ENCODE measurements at places on chromosomes 16 and 17. TPM values are rescaled to one million over a fixed set of nuclear protein-coding genes. Genes with fewer than 3 reads are reported as not detected.

DNA sequence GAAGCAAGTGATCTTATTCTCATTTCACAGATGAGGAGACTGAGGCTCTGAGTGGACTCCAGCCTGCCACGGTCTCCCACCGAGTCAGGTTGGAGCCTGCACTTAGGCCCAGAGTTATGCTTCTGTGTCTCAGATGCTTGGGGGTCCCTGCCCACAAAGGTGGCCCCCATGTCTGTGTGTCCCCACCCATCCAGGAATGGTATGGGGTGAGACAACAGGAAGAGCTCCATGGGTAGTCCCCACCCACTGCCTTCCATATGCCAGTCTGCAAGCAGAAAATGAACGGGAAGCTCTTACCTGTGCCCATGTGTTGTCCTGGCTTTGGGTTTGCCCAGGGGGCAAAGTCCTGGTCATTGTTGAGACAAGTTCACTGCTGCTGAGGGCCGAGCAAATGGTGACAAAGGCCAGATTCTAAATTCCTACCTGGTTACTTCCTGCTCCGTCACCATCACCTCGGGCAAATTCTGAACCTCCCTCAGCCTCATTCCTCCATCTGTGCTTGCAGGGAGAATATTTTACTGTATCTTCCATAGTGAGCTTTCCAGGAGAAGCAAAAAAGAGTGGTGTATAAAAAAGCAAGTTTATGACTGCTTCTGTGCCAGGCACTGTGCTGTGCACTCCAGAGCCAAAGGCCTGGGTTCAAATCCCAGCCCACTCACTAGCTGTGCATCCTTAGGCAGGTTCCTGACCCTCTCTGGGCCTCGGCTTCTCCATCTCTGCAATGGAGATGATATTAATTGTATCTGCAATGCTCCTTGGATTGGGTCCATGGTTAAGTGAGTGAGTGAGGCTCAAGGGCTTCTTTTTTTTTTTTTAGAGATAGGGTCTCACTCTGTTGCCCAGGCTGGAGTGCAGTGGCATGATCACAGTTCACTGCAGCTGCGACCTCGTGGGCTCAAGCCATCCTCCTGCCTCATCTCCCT lies 9.3 kb downstream of the IL4R start:
- DNase-seq, result no peak

DNA sequence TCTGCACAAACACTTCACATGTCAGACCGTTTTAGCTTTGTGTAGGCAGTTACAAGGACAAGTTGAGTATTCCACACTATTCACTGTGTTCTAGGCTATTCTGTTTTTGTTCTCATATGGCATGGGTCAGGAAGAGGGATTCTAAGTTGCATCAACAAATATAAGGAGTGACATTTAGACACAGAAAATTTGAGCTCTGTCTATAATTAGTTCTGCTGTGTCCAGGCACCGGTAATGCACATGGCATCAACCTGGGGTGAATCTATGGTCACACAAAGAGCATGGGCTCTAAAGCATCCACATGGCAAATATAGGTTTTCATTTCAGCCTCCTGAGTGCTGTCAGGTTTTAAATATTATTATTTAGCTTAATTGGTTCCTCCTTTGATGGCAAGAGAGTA lies 130.4 kb upstream of the PMFBP1 start:
- DNase-seq, result no peak

FKBP10 gene
- 84.5 TPM for total RNA-seq

HOXB6 gene
- total RNA-seq, result not detected

MYH3 gene
- 9,382 TPM for total RNA-seq

GRCh38 chr16:68131813-68132706 lies 46.9 kb downstream of the NFATC3 start:
- no peak for DNase-seq

- DNase-seq, result no peak
These were observed 1.3 kb downstream of the PSMD12 start for GRCh38 chr17:67364847-67365737.

KRT9 gene
- total RNA-seq, result not detected

GRCh38 chr16:53913099-53913870 lies 209.3 kb downstream of the FTO start:
- DNase-seq, result no peak

- DNase-seq, result no peak
These were observed 70.5 kb upstream of the CHMP6 start for GRCh38 chr17:80921159-80921558.

PSMD7 gene
- total RNA-seq, result 120 TPM

- DNase-seq, result no peak
These were observed 238.4 kb downstream of the SHISA9 start for GRCh38 chr16:13139661-13140241.

RRAD gene
- 23.3 TPM for total RNA-seq

CDYL2 gene
- total RNA-seq, result 2.4 TPM

DNA sequence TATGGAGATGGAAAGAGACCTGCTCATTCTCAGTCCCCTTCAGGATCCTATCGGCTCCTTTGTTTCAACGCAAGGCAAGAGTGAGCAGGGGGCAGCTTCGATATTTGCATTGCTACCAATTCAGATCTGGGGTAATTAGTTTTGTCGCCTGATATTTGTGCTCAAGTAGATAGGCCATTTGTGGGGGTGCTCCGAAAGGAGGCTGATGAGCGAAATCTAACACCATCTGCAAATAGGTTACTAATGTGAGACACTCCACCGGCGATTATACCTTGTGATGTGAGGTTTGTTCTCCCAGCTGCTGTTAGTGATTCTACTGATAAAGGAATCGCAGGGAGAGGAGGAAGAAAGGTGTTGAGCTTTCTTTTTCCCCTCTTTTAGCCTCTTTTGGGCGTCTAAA lies 31.5 kb downstream of the WSCD1 start:
- DNase-seq, result no peak

ZNF267 gene
- total RNA-seq, result 12.4 TPM

GRCh38 chr16:57951204-57951960 lies 19.5 kb downstream of the CNGB1 start:
- DNase-seq, result no peak

GRCh38 chr16:85869785-85870558 lies 29.0 kb upstream of the IRF8 start:
- DNase-seq, result no peak

DNA sequence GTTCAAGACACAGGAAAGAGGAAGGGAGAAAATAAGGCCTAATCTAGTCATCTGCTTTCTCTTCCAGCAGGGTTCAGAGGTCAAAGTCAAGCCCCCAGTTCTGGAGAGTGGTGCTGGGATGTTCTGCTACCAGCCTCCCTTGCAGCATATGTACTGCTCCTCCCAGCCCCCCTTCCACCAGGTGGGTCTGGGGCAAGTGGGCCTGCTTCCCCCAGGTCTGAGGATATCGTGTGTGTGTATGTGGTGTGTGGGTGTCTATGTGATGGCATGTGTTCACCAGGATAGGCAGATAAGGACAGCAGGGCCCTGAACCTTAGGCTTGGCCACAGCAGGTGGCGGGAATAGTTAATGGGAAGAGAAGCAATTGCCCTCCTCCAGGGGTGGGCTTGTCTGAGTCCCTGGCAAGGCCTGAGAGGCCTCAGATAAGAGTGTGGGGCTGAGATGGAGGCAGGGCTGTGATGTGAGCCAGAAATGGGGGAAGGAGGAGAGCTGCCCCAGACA lies 21.1 kb downstream of the FOXN1 start:
- no peak for DNase-seq

ZPBP2 gene
- not detected for total RNA-seq

DNA sequence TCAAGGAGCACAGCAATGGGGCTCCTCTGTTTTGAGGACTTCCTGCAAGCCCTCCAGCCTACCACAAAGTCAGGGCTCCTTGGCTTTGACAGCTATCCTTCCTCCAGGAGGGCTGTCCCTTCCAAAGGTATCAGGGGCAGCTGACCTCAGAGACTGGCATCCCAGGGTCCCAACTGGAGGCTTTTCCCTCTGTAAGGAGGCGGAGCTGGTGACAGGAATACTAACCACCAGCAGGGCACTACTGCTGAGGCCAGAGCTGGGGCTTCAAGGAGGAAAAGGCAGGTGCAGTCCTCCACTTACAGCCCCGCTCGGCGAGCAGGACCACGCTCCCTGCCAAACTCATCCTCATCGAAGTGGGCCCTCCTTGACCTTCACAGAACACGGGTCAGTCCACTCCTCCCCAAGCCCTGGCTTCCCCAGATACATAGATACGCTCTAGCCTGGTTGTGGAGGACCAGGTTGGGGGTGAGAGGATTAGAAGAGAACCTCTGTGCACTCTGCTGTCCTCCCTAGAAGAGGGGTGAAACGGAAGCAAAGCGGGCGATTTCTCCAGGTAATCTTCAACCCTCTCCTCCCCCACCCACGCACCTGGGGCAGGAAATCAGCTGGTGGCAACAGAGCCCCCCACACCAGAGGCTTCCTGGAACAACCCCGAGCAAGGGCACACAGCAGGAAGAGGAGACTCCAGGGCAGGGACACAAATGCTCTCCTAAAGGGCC lies 20.5 kb downstream of the ST3GAL2 start:
- no peak for DNase-seq

MYCBPAP gene
- total RNA-seq, result 0.21 TPM

SOX15 gene
- 9.6 TPM for total RNA-seq

- DNase-seq, result no peak
These were observed 139.7 kb downstream of the SEC14L1 start for GRCh38 chr17:77280304-77281121.

Data from tongue (tissue), 3 donors.